Natural killer cell (primary cell): ENCODE measurements at places on chromosomes 16 and 17. TPM values are rescaled to one million over a fixed set of nuclear protein-coding genes. Genes with fewer than 3 reads are reported as not detected.
A peak's percentile ranks its signal among the peaks of the same experiment; 100 is the strongest.

GRCh38 chr17:7146115-7146514 is 31.5 kb upstream of the ASGR2 start:
- DNase-seq = no peak

DNA sequence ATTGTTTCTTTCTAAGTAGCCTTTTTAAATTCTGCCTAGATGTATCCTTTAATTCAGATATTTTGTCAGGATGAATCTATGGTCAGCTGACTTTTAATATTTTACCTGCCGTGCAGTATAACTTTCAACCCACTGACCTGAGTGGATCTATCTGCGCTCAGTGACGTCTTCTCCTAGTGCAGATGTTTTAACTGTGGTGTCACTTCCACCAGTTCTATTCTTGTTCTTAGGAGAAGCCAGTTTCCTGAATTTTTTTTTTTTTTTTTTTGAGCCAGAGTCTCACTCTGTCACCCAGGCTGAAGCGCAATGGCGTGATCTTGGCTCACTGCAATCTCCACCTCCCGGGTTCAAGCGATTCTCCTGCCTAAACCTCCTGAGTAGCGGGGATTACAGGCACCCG is 5.0 kb upstream of the TM4SF5 start:
- no peak for DNase-seq

TBC1D3G gene
- not detected for total RNA-seq

ABCC12 gene
- total RNA-seq = not detected

SEPTIN12 gene
- not detected for total RNA-seq

GRCh38 chr16:70018254-70018653 is 67.1 kb downstream of the CLEC18A start:
- peak; percentile 74 for DNase-seq

GRCh38 chr17:42212382-42212781 is 18.1 kb upstream of the GHDC start:
- no peak for DNase-seq
